ENCODE measurements at places on chromosomes 12 and 14.

DNA sequence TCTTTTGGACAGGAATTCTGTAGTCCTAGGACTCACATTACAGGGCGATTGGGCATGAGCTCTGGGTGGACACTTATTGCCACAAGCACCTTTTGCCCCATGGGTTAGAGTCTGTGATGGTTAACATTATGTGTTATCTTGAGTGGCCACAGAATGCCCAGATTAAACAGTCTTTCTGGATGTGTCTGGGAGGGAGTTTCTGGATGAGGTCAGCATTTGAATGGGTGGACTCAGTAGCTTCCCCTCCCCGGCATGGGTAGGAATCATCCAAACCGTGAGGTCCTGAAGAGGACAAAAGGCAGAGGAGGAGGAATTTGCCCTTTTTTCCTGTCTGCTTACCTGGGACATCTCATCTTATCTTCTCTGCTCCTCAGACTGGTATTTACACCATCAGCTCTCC, 85.6 kb downstream of the BMP4 start:
- no peak for DNase-seq

DNA sequence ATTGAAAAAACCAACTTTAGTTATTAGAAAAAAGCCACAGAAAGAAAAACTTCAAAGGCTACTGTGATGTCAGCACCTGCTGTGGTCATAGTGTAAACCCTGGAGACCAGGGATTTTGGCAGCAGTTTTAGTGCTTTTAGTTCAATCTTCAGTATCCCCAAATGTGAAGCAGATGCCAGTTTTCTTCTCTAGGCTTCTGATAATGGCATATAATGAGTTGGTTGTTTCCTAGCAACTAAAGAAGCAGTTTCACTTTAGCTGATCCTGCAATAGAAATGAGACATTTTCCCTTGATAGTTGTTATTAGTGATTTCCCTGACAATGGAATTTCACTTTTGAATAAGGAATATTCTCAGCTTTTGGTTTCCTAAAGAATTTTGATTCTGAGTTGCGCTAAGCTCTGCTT, 131.2 kb downstream of the NUBPL start:
- peak; percentile 33 for DNase-seq

DNA sequence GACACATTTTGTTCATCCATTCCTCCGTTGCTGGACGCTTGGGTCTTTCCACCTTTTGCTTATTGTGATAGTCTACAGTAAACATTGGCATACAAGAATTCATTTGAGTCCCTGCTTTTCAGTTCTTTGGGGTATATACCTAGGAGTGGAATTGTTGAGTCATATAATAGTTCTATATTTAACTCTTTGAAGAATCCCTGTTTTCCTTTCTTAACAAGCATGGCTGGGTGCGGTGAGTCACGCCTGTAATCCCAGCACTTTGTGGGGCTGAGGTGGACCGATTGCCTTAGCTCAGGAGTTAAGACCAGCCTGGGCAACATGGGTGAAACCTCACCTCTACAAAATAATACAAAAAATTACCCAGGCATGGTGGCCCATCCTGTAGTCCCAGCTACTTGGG, 75.4 kb downstream of the CCDC92 start:
- DNase-seq = peak; percentile 88

DNA sequence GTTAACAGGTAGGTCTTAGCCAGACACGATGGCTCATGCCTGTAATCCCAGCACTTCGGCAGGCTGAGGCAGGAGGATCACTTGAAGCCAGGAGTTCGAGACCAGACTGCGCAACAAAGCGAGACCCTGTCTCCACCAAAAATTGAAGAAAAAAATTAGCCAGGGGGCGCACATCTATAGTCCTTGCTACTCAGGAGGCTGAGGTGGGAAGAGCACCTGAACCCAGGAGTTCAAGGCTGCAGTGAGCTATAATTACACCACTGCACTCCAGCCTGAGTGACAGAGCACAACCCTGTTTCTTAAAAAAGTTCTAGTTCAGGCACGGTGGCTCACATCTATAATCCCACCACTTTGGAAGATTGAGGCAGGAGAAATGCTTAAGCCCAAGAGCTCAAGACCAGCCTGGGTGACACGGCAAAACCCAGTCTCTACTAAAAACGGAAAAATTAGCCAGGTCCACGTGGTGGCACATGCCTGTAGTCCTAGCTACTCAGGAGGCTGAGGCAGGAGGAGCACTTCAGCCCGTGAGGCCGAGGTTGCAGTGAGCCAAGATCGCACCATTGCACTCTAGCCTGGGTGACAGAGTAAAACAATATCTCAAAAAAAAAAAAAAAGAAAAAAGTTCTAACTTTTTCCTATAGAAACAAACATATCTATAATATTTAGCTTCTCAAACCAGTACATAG, 9.1 kb downstream of the BAZ1A start:
- DNase-seq = no peak

- DNase-seq = no peak
Measured at GRCh38 chr12:112734859-112735695, 56.5 kb upstream of the RPH3A start.

DNA sequence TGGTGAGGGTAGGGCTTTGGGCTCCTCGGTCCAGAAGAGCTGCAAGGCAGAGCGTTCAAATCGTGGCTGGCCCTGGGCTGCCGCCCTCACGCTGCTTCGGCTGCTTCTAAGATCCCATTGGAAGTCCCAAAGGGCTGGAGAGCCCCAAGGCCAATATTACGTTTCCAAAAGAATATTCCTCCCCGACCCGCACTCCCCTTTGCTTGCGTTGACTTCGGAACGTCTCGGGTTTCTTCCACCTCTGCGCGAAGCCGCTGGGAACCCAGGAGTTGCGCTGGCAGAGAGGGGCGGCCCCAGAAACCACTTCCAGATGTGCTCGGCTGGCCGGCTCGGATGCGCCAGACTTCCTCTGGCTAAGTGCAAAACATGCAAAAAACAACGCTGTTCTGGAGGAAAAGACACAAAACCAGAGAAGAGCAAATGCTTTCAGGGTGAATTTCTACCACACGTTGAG, at the start of gene GLT8D2:
Gene GLT8D2 (minus strand): TSS at position 285 of the 454 bp plus-strand sequence. CDS start 30,539 bp downstream, outside the sequence.
- peak; percentile 86 for DNase-seq

- DNase-seq = no peak
Measured at GRCh38 chr12:111457071-111457470, 51.3 kb downstream of the SH2B3 start.

- no peak for DNase-seq
Measured at GRCh38 chr12:116443821-116444589, 115.2 kb upstream of the MAP1LC3B2 start.

DNA sequence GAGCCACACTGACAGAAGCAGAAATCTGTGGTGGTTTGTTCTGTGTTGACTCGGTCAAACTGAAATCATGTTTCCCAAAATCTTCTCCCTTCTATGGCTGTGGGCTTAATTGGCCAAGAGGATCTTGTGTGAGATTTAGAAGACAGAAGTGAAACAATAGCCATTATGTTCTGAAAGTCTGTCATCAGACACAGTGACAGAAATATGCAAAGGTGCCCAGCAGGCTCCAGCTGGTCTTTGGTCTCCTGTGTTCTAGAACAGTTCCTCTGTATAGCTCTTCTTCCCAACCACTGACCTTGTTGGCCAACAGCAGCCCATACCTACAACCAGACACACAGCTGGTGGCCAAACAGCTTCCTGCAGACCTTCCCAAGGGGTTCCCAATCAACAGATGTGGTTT, 25.0 kb upstream of the COCH start:
- no peak for DNase-seq

DNA sequence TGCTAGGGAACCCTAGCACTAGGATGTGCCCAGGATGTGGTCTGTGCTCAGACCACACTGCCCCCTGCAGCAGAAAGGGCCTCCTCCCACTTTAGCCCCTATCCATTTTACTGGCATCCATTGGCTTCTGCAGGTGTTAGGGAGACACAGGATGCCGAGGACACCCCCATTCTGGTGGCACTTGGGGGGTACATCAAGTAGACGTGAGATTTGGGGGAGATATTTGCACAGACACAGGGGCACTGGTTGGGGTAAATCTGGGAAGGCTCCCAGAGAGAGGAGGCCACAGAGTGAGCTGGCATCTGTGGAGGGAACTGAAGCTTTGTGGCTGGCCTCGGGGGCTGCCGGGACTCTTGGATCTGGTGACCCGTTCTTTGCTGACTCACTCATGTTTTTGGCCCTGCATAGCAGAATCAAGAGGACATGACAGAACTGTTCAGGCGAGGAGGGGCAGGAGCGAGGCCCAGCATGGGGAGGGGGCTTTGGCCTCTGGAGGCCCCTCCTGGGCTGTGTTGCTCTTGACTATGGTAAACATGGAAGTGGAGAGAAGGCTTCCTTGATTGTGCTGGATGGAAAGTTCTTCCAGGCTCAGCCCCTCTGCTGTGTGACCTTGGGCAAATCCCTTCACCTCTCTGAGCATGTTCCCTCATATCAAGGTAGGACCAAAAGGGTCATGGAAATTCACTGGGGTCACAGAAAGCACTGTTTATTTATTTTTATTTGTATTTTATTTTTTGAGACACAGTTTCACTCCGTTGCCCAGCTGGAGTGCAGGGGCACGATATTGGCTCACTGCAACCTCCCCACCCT, 1.8 kb downstream of the PLBD2 start:
- DNase-seq = no peak

DNA sequence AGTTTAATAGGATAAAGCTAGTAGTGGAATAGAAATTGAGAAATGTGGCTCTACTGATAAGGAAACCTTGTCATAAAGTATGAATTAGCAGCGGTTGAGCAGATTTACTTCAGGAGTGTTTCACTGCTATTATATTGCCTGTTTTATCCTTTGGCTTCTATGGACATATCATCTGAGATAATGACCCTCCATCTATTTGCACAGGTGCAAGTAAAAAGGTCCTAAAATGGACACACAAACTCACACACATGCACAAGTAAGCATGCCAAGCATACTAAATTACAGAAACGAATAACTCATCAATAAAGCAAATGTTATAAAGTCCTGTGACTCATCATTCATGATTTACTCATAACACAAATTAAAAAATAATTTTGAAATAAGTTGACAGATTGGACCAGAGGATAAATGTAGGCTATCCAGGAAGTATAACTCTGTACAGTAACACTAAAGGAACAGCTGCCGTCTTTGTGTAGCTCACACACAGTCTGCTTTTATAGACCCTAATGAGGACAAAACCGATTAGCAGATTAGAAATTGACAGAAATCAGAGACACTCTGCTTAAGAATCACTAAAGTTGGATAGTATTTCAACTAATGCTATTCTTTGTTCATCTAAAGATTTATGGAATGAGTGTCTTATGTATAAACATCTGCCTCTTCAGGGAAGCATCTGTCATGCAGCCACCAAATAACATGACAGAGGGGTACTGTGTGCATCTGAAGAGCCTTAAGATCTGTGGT, 73.9 kb downstream of the SYT1 start:
- DNase-seq = no peak

DNA sequence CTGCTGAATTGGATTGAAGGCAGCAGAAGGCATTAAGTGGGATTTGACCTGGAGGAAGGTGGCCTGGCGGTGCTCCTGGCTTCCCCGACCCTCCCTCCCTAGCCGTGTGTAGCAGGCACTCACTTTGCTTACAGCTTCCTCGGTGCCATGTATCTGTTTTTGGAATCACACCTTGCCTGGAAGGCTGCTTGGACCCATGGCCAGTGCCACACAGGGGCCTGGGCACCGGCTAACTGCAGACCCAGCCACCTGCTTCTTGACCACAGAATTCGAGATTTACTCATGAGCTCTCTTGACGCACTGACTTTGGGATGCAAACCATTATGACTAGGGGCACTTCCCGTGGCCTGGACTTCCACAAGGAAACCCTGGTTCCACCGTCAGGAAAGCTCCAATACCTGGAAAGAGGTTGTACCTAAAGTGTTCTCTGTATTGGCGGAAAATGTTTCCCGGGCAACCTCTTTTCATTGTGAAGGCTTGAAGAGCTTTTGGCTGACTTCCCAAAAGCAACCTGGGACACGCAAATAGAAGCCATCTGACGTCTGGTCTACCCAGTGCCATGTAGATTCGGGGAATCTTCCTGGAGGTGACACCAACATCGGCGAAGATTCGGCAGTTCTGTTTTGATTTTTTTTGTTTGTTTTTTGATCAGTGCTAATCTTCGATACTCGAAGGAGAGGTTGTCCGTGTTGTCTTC, 125.6 kb upstream of the RTL1 start:
- DNase-seq = no peak

DNA sequence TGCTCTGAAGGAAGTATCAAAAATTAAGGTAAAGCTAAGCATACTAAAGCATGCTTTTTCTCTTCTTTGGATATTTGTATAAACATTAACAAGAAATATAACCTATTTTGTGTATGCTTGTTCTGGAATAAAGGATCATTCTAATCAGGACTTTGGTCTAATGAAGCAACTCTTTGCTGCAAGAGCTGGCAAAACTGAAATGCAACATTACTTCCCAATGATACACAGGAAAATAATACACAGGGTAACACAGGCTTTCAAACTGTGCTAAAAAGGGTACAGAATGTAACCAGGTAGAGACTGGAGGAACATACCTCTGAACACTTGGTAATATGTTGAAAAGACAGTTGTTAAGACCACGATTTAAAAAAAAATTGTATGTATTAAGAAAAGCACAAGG, 222.5 kb upstream of the DIO2 start:
- no peak for DNase-seq

DNA sequence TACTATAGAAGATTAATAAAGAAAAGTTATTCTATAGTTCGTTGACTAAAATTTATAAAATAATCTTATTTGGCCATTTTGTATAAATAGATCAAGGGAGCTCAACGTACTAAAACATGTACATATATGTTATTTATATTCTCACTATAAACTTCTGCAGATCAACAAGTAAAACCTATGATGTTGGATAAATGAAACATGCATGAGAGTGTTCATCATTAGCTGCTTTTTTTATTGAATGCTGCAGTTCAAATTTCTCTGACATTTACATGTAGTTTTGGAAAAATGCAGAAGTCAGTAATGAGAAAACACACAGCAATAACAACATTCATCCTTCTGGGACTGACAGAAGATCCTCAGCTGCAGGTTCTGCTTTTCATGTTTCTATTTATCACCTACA, at the start of gene OR6C68:
Gene OR6C68 (plus strand): TSS at position 301 of the 400 bp plus-strand sequence. CDS start 0 bp downstream, at position 301.
- DNase-seq = no peak

Measured in fibroblast of skin of right quadriceps (primary cell).